ENCODE measurements at places on chromosomes 2 and 18.
A peak's percentile ranks its signal among the peaks of the same experiment; 100 is the strongest.

GRCh38 chr18:46372670-46373069, 268.5 kb downstream of the HAUS1 start:
- no peak for DNase-seq

GRCh38 chr18:26383454-26384270, 157.4 kb downstream of the TAF4B start:
- peak; percentile 2 for DNase-seq

GRCh38 chr2:11822746-11823451, 76.5 kb downstream of the LPIN1 start:
- no peak for DNase-seq

DNA sequence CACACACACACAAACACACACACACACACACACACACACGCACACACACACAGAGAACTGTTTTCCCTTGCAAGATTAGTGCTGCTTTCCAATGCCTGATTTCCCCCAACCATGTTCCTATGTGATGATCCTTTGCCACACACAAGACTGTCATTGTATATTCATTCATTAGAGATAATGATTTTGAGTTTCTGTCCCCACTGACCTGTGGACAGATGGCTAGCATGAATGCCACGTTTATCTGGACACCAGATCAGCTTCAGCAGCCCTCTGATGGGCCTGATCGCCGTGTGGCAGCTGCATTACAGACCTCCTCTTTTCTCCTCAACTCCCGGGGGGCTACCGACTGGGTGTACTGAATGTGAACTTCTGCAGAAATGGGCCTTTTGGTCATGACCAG, 353.0 kb downstream of the MYCN start:
- DNase-seq, result no peak

DNA sequence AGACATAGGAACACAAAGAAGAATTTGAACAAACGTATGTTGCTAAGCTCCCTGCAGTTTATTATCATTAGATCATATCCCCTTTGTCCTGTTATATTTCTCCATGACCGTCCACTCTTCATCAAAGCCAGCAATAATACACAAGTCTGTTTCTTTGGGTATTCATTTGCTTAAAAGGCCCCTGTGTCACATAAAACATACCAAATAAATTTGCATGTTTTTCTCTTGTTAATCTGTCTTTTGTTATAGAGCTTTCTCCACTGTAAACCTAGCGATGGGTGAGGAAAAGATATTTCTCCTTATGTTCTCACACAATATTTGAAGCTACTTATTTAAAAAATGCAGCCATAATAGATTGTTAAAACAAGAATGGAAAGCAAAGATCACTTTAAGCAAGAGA, 42.9 kb upstream of the REL start:
- DNase-seq, result no peak

GRCh38 chr2:66443186-66443978, 8.5 kb downstream of the MEIS1 start:
- no peak for DNase-seq

DNA sequence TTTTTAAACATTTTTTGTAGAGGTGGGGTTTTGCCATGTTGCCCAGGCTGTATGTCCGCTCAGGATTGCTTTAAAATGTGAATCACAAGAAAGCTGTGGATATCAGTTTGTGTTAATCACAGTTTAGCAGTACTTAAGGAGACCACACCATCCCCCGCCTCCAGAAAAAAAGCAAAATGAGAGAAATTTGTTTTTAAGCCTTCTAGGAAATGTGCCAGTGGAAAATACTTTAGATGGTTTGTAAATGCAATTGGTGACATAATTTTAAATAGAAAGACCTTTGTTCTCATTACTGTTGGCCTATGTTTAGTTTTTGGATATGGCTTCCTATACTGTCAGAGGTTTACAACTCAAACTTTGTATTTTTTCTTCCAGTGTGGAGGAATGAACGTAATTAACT, 27.0 kb downstream of the GCA start:
- DNase-seq, result no peak

GRCh38 chr2:53247956-53248735, 519.5 kb upstream of the CHAC2 start:
- DNase-seq, result no peak

GRCh38 chr2:85156619-85157018, 23.4 kb downstream of the TCF7L1 start:
- no peak for DNase-seq

DNA sequence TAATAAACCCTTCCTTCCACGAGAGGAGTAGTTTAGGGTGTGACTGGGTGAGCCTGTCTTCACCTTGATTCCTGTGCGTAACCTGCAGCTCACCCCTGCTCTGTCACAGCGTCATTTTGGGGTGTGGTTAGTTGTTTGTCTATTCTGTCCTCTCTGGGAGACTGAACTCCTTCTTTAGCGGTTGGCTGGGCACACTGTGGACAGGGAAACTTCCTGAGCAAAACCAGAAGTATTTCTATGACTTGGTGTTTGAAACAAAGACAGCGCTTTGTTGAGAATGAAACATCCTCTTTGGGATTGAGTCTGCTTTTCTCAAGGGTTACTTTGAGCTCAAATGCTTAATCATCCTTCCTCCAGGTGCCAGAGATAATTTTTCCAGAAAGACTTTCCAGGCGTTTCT, 270.7 kb downstream of the HRH4 start:
- no peak for DNase-seq

DNA sequence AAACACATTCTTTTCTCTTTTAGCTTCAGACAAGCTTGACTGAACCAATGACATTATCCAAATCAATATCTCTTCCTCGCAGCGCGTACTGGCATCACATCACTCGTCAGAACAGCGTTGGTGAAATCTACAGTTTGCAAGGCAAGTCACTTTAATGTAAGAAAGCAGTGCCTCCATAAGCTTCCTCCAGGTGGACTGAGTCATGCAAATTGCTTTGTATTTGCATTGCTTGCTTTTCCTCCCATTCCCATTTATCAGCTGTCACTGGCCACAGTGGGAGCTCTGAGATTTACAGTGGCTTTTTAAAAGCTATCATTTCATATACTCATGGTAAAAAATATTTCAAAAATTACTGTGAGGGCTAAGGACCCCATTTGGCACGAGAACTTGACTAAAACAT, 189.9 kb downstream of the CD226 start:
- no peak for DNase-seq

GRCh38 chr2:95052804-95053479, 27.4 kb downstream of the MAL start:
- no peak for DNase-seq

- no peak for DNase-seq
Observed at GRCh38 chr18:45771587-45772480, 47.9 kb downstream of the SLC14A1 start.

GRCh38 chr18:59663096-59663495, 34.1 kb downstream of the CCBE1 start:
- DNase-seq, result no peak

DNA sequence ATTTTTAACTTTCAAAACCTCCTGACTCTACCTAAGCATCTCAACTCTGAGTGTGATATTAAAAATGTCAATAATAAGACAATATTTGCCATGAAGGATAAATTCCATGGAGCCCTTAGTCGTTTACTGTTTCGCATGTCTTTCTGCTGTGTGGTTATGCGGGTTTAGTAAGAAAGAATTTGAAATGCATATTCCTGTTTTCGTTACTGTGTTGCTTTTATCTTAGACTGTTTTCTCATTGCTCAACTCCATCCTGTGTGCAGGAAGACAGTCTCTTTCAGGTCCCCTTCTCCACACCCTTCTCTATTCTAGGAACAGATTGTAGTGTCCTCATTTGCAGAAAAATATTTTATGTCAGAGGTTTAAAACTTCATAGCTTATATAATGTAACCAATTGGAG, 82.5 kb upstream of the MAP3K20 start:
- no peak for DNase-seq

- no peak for DNase-seq
Observed at GRCh38 chr2:85438201-85439024, 19.9 kb downstream of the SH2D6 start.

GRCh38 chr2:236671896-236672562, 102.4 kb downstream of the ACKR3 start:
- DNase-seq, result no peak

- no peak for DNase-seq
Observed at GRCh38 chr2:74514368-74515270, at the start of gene TLX2. Gene TLX2, plus strand, starts transcription at chr2:74514450. Its CDS starts 357 bp downstream, at chr2:74514807.

- DNase-seq, result no peak
Observed at GRCh38 chr2:154794406-154794805, 95.9 kb downstream of the KCNJ3 start.

GRCh38 chr2:119441376-119442225, 9.9 kb downstream of the TMEM37 start:
- DNase-seq, result no peak

DNA sequence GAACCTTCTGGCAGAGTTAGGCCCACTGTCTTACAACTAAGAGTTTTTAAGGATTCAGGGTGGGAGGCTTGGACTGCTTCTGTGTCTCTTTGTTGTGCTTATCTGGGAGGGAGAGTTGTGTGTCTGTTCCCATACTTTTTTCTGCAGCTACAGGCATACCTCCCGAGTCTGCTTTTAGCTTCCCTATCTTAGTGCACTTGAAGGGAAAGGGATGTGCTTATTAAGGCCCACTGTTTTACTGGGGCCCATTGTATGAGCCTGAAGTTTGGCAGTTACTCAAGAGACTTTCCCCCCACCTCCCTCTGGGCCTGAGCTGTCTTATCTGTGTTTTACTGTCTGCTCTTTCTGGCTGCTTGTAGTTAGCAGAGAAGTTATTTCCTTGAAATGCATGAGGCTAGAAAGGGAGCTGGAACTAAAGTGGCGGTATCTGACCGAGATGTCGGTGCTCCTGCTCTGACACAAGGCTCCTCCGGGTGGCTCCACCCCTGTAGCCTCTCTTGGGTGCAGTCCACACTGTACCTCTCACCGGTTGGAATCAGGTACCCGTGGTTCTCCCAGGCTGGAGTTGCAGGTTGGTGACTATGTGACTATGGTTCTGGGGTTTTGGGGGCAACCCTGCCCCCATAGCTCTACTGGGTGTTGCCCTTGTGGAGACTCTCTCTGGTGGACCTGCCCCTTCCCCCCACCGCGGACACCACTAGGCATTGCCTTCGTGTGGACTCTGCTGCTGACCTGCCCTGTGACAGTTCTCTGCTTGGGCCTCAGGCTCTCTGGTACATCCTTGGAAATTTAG, 12.9 kb downstream of the UBR3 start:
- no peak for DNase-seq

DNA sequence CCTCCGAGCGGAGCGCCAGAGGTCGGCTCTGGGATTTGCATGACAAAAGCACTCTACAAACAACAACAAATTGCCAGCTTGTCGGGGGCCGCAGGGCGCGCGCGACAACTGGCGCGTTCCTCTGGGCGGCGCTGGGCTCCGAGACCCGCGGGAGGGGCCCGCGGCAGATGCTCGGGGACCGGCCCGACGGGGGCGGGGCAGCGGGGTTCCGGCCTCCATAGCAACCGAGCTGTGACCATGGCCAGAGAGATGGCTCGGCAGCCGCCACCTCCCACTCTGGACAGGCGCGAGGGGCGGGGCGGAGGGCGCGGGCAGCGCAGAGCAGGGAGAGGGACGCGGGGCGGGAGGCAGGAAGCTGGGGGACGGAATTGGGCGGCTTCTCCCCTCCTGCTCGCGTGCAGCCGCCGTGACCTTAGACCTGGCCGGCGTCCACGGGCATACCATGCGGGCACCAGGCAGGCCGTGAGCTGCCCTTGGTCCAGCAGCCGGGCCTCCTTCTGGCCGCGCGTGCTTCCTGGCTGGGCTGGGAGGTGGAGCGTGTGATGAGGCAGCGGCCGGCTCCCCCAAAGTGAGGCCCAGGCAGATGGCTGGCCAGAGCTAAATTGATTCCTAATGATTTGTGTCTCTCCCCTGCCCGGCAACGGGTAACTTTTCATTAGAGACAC, 171.5 kb downstream of the CELF4 start:
- DNase-seq, result no peak

Data from stimulated activated CD4-positive, alpha-beta T cell treated with anti-CD3 and anti-CD28 coated beads, Interleukin-1b, Interleukin-23, amount 100 ng/mL, for 4 hours (primary cell).